A673 (cell line): ENCODE measurements at places on chromosomes 12 and 14. TPM values are rescaled to one million over a fixed set of nuclear protein-coding genes. Genes with fewer than 3 reads are reported as not detected.

DNA sequence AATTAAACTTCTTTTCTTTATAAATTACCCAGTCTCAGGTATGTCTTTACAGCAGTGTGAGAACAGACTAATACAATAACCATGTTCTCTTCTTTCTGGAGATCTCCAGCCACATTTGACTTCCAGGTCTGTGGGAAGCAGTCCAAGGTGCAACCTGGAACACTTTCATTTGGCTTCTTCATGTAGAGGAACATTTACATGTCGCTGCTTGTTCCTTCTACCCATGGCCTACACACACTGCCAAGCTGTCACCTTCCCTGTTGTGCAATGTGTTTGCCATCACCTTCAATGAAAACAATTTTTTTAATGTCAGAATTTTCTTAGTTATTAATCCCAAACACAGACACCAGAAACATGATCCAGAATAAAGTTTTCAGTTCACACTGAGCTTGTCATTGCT is 104.7 kb downstream of the PRKCH start:
- DNase-seq, result no peak

DNA sequence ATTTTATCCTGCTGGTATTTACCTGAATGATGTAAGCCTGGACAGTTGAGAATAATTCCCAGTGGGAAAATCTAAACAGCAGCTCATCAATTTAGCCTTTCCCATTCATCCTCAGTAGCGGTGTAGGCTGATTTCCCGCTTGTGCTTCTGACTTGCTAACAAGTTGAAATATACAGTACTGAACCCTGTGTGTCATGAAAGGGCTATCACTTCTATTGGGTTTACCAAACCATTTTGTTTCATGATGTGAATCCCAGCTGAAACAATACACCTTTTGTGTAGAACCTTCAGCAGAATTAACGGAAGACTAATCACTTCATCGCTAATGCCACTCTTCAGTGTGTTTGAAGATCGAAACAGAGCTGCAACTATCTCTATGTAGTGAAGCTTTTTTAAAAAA is 88.4 kb downstream of the POLR3B start:
- no peak for DNase-seq

DNA sequence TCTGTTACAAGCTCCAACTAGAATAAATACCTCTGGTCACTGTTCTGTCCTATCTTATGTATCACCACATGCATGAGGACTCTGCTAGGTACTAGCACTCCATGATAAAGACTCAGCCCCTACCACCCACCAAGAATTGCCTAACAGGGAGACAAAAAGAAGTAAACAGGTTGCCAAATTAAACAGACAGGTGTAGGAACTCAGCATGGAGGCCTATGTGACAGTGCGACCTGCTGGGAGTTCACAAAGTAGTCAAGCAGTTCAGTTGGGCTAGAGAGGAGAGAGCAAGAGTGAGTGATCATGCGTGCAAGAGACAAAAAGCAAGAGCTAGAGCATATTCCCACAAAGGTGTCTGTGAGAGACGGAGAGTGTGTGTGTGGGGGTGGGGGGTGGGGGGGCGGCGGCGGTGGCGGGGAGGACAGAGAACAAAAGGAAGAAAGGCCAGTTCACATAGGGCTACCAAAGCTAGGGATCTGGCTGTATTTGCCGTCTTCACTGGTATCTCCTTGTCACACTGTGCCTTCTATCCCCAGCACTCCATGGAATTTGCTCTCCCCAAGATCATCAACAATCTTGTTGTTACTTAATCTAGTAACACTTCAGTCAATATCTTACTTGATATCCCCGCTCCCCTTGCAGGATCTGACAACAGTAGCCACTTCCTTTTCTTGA is 81.2 kb downstream of the SPPL3 start:
- DNase-seq, result no peak

GRCh38 chr14:33375786-33376185 is 437.1 kb downstream of the NPAS3 start:
- DNase-seq, result no peak

- DNase-seq, result no peak
Measured at GRCh38 chr12:13769966-13770365, 211.4 kb downstream of the GRIN2B start.

CD163L1 gene
- 0.52 and 1.5 TPM in 2 replicates for total RNA-seq

GRCh38 chr14:58501214-58501816 is 73.8 kb downstream of the KIAA0586 start:
- peak; percentile 74 for DNase-seq

DNA sequence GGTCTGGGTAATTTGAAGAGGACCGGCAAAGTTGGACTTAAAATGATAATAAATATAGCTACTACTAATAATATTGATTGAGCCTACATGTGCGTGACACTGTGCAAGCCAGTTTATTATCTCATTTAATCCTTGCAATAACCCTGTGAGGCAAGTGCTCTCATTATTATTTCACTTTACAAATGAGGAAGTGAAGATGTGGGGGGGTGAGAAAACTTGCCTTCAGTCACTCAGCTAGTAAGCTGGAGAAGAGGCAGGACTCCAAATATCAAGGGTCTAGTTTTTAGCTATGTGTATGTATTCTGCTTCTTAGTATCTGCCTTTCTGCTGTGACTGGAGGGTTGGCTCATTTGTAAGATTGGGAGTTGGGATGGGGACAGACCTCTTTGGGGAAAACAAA is 39.2 kb downstream of the NPAS3 start:
- no peak for DNase-seq

DNA sequence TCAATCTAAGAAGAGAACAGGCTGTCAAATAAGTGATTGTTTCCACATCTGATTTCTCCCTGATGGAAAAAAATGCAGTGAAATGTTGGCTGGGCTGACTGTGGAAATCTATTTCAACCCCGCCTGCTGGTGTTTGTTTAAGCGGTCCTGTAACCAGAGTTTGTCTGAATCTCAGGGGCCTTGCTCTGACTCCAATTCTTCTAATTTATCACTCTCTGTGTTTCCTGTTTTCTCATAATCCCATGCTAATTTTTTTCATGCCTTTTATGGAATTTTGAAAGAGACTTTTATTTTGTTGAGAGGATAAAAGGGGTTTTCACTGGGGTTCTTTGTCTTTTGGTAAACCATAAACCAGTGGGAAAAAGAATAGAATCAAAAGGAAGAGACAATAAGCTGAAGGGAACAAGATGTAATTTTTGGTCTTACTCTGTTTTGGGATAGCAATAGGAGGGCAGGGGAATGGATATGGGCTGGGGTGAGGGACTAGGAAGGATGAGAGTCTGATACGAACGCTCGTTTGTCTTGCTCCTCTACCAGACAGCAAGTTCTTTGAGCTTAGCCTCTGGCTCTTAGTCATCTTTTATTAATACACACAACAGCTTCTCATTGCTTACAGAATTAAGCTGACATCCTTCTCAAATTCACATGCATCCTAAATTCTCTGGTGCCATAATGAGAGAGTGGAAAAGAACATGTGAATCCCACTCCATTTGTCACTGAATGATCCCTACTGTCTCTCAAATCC is 8.0 kb upstream of the MGP start:
- DNase-seq, result peak; percentile 80

- no peak for DNase-seq
Measured at GRCh38 chr12:3950714-3951320, 77.6 kb upstream of the PARP11 start.

DNA sequence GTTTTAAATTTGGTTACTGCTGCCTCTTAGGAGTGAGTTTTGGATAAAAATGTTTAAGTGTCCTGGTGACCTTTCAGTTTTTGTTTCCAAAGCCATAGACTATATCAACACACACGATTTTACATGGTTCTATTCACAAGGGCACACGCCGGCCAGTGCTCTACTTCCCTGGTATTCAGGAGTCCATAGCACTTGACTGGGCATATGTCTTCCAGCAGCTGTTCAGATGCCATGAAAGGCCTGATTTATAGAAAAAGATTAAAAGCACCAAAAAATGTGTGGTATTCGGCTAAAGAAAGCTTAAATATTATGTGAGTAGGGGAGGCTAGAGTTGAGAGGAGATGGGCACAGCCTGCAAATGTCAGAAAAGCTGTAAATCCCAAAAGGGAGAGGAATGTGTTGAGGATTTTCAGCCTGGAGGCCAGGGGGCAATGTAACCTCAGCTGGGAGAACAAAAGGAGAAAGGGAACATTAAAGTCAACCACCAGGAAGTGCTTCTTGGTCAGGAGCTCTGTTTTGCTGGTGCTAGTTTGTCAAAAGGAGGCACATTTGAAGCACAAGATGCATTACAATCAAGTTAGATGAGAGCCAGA is 478.4 kb downstream of the RAD51B start:
- peak; percentile 31 for DNase-seq

- no peak for DNase-seq
Measured at GRCh38 chr14:99231161-99231849, 40.7 kb downstream of the BCL11B start.

DNA sequence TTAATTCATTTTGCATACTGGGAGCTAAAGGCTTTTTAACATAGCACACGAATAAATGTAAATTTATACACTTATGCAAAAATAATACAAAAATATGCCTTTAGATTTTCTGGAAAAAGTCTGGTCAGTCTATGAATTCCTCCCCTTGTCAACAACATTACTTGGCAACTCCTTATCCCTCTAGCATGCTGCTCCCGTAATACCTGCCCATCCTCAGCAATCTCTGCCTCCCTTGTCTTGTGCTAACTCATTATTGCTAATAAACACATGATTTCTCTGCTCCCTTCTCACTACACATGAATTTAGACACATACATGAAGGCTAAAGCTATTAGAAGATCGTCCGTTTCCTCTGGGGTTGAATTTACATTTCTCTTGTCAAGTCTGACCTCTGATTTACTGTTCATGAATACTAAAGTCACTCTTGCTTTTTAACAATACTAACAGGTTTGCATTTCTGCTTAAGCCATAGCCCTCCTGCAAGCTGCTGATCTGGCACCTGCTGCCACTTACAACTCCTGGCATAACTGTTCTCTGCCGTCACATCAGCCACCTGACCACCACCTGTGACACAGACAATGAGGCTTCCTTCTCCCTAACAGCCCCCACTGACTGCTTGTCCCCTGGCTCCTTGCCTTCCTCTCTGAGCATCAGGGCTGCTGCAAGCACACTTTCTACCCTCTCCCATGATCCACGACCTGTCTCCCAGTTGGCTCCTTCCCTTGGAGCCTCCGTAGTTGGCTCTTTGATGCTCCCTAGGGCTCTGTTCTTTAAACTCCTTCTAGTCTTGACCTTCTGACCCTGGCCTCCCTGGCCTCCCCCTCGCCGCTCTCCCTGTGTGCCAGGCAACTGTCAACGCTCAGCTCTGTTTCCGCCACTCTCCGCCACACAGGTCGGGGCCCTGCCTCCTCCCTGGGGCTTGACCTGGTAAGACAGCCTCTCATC is 177.6 kb downstream of the CALM1 start:
- no peak for DNase-seq

APEX1 gene
- 277 and 299 TPM in 2 replicates for total RNA-seq

DNA sequence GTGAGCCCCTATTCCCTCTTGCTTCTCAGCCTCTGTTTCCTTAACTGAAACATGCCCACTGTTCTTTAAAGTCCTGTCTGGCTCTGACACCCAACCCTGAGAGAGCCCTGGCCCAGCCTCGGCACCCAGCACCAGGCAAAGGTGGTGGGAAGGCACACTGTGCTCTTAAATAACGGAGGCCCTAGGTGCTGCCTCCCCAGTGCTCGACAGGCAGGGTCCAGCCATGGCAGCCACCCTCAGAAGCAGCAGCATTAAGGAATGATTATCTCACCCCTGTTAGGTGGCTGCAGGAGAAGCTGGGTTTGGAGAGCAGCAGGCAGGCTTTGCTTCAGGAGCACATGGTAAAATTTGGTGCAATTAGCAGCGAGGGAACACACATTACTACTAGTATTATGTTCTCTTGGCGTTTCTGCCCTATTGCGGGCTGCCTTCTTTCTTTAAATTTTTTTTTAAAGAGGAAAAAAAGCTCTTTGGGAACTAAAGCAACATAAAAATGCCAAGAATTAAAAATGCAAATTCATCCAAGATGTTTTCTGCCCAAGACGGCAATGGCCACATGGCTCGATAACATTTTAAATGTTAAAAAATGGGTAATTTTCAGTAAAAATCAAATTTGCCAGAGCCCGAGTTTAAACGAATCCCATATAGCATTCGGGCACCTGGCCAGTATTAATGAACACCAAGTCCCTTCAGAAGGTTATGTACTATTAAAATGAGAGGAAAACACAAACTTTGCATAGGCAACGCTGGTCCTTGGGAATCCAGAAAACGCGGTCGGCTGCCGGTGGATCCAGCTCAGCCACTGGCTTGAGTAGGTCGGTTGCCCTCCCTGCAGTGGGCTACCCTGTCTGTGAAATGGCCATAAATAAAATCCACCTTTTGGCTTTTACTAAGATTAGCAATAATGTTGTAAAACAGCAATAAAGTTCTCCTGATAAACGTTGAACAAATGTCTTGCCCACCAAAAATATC is 152.2 kb downstream of the BCL11B start:
- no peak for DNase-seq

GRCh38 chr14:61132894-61133293 is 148.2 kb downstream of the TMEM30B start:
- DNase-seq, result no peak

RNF34 gene
- total RNA-seq, result 54.6 and 60.6 TPM in 2 replicates
